ENCODE measurements at places on chromosomes 1 and 21.

DNA sequence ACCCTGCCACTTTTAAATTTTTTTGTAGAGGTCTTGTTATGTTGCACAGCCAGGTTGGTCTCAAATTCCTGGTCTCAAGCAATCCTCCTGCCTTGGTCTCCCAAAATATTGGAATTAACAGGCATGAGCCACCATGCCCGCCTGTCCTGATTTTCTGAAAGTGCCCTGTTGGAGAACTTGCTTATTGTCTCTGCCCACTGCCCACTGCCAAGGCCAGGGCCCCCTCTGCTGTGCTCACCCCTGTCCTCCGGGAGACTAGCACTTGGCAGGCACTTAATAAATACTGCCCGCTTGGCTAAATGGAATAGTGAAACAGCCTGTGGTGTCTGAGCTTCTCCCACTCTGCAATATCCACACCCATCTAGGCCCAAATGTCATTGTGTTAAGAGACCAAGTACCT is 35.7 kb downstream of the CTNNBIP1 start:
- no peak for DNase-seq

- DNase-seq = no peak
These were observed 15.1 kb downstream of the C1orf174 start for GRCh38 chr1:3884966-3885365.

GRCh38 chr1:221227872-221228337 is 348.7 kb downstream of the HLX start:
- no peak for DNase-seq

GRCh38 chr21:16179773-16180172 is 450.0 kb downstream of the USP25 start:
- DNase-seq = no peak

- no peak for DNase-seq
These were observed 19.6 kb downstream of the TMEM35B start for GRCh38 chr1:34965597-34965996.

DNA sequence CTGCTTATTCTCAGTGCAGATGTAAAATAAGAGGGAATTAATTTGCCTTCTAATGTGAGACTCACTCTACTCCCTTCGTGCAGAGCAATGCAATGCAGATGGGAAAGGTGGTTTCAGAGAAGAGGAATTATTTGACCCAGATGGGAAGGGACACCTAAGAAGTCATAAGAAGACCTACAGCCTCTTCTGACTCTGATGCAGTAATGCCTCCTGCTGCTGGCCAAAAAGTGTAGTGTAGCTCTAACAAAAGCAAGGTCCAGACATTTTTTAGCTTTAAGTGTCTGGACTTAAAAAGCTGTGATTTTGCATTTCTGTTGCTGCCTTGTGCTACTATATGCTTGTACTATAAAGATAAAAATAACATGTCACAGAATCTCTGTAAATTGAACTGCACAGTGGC is 501.4 kb downstream of the TTLL7 start:
- no peak for DNase-seq

DNA sequence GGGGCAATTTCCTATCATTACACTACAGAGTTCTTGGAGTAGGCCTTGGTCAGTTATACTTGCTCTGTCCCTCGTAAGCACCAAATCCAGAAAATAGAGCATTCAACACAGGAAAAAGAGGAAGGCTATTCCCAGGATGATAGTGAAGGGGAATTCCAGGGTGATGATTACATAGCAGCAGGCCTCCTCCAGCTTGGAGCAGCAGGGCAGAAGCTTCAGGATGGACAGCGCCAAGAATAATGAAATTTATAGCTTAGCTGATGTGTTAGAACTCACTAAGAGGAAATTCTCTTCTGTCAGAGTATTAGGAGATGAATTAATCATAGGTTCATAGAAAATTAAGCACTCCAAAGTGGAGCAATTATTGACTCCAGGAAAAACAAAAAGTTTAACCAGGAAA is 10.8 kb upstream of the SMAP2 start:
- no peak for DNase-seq

GRCh38 chr1:22854688-22855565 is 117.7 kb downstream of the LACTBL1 start:
- DNase-seq = no peak

GRCh38 chr1:220370041-220370700 is 97.9 kb upstream of the RAB3GAP2 start:
- no peak for DNase-seq

- no peak for DNase-seq
These were observed 36.4 kb downstream of the RXRG start for GRCh38 chr1:165408518-165408917.

DNA sequence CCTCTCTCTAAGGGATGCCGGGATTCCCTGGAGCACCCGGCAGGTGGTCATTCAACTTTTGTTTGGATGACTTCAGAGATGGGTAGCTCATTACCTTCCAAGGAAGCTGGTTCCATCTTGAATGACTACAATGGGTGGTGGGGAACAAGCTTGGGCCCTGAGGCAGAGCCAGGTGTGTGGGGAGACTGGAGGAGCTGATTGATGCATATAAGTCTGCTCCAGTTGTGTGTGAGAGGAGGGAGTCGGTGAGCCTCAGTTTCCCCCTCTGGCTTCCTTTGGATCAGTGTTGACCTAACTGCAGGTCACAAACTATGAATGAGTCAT is 133.8 kb upstream of the ZBTB40 start:
- no peak for DNase-seq

- DNase-seq = no peak
These were observed 157.7 kb downstream of the TRIM33 start for GRCh38 chr1:114353262-114353661.

DNA sequence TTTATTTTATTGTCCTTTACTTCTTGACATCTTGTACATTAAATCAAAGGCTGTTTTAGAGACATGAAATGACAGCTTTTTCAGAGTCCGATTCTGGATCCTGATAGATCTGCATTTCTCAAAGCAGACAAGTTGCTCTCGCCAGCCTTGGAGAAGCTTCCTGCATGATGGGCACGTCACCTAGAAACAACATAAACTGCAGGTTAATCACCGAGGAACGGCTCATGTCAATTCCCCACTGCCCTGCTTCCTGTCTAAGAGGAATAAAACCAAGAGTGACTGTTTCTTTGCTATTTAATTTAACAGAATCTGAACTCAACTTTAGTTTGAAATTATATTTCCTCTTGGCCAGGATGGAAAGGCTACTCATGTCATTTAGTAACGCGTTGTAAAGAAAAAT is 77.0 kb downstream of the RWDD3 start:
- DNase-seq = no peak

DNA sequence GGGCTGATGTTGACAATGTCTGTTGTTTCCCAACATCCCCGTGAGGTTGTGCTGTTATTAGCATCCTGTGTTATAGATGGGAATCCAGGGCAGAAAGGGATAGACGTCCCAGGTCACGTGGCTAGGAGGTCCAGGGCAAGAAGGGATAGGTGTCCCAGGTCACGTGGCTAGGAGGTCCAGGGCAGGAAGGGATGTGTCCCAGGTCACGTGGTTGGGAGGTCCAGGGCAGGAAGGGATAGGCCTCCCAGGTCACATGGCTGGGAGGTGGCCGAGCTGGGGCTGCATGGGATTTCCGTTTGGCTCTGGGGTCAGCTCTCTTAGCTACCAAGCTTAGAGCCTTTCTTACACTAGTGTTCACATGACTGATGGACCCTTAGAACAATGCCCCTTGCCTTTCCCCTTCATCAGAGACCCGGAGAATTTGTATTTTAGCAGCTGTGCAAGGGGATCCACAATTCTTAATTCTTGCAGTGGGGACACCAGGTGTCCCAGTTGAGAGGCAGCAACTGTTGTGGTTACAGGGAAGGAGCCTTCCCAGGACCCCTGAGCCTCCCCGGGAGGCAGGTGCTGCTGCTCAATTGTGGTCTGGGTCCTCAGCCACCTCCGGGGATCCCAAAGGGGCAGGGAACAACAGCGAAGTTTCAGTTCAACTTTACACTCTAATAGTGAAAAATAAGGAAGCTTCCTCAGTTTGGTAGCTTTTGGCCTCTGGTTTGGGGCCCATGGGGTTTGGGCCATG is 69.2 kb downstream of the UMODL1 start:
- DNase-seq = no peak

GRCh38 chr1:43979261-43979527 is 184 bp downstream of the B4GALT2 start:
- DNase-seq = no peak

DNA sequence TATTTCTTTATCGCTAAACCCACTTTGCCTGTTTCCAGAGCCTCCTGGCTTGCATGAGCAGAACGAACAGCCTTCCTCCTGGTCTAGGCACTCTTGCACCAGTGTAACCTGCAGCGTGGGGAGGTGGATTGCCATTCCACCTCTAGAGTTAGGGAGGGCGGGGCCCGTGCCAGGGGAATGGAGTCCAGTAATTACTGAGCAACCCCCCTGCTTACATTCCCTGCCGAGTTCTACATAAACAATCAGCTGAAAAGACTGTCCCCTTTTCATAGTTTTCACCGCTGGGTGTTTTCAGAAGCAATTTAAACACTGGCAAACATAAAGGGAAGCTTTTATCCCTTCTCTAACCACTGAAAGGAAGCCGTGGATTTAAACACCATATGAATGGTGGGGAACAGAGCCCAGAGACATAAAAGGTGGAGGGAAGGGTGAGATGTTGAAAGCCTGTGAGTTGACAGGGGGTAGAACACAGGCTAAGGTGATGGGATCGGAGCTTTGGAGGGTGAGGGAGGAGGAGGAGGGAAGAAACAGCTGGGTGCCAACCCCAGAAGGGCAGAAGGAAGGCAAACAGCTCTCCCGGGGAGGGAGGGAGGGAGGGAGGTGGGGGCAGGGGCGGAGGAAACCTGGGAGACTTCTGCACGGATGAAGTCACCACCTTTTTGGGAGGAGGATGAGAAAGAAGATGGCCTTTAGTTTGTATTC is 68.0 kb upstream of the WDR26 start:
- DNase-seq = no peak

GRCh38 chr1:160685266-160685665 is 26.4 kb downstream of the CD48 start:
- DNase-seq = no peak

GRCh38 chr1:37017720-37018119 is 16.6 kb downstream of the GRIK3 start:
- no peak for DNase-seq

DNA sequence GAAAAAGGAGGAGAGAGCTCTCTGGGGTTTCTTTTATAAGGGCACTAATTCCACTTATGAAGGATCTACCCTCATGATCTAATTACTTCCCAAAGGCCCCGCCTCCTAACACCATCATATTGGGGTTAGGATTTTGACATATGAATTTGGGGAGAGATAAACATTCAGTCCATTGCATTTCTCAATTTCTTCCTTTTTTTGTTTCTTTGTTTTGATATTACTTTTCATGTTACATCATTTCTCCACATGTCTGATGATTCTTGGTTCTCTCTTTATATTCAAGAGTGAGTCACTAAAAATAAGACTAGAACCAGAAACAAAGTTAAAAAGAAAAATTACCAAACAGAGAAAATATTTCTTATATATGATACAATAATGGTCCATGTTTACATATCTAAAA is 63.2 kb upstream of the DUSP10 start:
- no peak for DNase-seq

DNA sequence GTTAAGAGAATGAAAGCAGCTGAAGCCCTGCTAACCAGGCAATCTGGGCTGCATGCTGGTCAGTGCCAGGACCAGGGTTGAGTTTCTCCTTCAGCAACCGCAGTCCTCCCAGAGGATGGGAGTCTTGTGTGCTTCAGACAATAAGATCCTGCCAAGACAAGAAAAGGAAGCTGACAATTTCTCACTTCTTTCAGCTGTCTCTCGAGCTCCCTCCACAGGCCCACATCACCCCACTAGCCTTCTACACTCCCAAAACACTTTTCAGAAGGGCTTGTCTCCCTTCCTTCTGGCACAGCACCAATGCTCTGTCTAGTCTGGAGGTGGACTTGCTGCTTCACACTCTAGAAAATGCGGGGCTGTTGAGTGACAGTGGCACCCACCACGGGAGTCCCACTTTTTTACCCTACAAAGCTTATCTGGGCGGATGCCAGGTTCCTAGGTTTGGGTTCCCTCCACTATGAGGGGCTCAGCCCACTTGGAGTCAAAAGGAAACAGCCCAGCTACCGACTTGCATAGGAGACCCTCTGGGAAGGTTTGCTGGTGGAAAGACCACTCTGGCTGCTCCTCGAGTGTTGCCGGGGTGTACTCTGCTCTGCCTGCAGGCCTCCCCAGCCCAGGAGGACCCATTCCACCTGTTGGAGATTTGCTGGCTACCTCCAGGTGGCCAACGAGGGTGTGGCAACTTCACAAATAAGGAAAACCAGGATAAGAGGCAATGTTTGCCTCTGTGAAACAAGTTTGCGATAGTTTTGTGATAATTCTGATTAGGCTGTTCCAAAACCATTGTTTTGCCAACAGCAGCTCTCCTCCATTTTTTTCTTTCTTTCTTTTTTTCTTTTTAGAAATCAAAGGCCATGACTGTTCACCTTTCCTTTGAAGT is 68.9 kb downstream of the TENT5C start:
- no peak for DNase-seq

GRCh38 chr21:39452207-39452969 is 618 bp downstream of the SH3BGR start:
- no peak for DNase-seq

GRCh38 chr1:220784751-220785150 is 2.0 kb upstream of the MTARC1 start:
- no peak for DNase-seq

DNA sequence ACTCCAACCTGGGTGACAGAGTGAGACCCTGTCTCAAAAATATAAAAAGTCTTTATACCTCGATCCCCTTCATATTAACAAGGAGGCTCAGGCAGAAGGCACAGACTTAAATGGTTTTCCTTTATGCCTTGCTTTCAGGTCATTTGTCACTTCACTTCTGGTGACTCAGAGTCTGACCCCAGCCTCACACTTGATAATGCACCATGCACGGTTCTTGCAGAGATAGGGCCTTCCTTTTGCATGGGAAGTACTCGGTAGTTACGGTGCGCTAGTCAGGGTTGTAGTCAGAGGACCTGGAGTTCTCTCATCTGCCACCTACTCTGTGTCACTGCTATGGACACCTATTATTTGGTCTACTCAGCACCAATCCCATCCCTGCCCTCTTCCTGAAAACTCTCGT is 43.6 kb upstream of the BMP8B start:
- DNase-seq = no peak

- no peak for DNase-seq
These were observed 56.2 kb downstream of the SFPQ start for GRCh38 chr1:35136780-35137179.

GRCh38 chr21:42356046-42356445 is 5.3 kb upstream of the TFF2 start:
- DNase-seq = no peak

GRCh38 chr1:10960411-10961299 is 51.8 kb upstream of the TARDBP start:
- DNase-seq = no peak

- DNase-seq = no peak
These were observed 4.2 kb upstream of the BSDC1 start for GRCh38 chr1:32398401-32398800.

GRCh38 chr1:112040891-112041740 is 51.6 kb upstream of the KCND3 start:
- DNase-seq = no peak

All from esophagus squamous epithelium (tissue), 5 donors.